DMS 273 treated with DMSO at 0.1 percent for 48 hours (cell line): ENCODE measurements at places on chromosomes 16 and 17.

DNA sequence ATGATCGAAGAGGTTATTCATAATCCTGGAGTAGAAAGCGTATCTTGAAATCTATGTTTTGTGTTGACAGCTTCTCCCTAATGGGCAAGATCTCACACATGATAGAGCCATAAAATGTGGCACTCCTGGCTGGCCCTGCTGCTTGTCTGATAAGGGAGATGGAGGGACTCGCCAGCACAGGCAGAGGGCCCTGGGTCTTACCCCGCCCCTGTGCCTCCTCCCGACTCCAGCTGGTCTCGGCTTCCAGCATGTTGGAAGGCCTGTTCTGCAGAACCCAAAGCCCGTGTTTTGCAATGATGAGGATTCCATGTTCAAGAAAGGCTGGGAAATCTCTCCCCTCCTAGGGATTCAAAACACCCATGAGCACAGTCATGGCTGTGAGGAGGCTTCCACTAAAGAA lies 106.7 kb upstream of the SDK2 start:
- DNase-seq, result peak; percentile 33

GRCh38 chr16:55207693-55208428 lies 116.1 kb upstream of the IRX6 start:
- no peak for DNase-seq

- no peak for DNase-seq
These were observed 10.0 kb downstream of the GGA2 start for GRCh38 chr16:23500212-23500861.

DNA sequence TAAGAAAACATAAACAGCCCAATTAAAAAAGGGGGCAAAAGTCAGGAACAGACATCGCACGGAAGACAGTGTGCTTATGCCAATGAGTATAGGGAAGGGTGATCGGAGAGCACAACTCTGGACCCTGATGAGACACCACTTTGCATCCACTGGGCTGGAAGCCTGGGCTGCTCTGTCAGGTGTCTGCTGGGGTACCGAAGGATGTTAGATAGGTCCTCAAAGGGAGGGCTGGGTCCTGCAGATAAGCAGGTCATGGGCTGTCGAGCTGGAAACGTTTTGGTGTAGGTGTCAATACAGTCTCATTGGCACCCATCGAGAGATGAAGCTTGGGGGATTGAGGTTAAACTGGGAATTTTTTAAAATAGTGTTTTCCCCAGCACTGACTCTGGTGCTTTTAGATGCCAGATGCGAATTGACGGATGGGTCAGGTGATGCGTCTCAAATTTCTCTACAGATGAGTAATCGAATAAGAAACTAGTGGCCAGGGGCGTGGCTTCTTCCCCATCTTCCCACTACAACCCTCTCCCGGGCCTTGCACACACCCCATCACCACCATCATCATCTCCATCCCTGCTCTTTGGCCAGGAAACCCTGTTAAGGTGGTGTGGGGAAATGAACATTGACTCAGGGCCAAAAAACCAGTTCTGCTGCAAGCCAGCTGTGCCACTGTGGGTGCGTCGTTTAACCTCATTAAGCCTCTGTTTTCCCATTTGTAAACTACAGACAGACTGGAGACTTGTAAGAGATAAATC lies 47.8 kb upstream of the IRF8 start:
- no peak for DNase-seq
